ENCODE measurements at places on chromosomes 13 and 19.

- no peak for DNase-seq
These were observed 269.9 kb downstream of the DACH1 start for GRCh38 chr13:71597150-71597549.

DNA sequence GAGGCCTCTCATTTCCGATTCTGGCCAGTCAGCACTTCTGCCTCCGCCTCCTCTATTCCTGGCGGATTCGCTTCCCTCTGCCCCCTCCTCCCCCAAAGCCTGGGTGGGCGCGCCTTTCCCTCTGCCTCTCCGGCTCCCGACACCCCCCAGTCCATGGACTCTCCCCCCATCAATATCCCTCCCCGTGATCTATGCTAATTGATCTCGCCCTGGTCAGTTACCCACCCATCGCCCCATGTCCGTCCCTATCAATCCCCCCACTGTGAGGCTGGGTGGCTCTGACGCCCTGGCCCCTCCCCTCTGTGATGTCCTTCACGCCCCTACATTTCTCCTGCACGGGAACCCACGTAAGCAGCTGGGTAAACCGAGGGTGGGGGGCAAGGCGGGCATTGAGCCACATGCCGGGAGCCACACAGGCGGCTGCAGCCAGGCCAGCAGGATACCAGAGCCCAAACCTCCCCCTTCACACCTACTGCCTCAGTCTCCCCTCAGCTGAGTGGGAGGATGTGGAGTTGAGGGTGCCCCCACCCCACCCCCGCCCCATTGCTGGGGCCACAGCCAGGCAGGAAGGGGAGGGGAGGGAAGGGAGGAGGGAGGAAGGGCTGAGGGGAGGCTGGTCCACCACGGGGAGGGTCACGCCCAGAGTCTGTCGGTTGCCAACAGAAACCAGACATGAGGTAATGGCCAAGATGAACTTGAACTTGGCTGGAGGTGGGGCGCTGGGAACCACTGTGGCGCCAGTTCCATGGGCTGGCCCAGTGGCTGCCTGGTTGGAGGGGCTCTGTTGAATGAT is 21.0 kb downstream of the SMIM24 start:
- DNase-seq, result peak; percentile 88

DNA sequence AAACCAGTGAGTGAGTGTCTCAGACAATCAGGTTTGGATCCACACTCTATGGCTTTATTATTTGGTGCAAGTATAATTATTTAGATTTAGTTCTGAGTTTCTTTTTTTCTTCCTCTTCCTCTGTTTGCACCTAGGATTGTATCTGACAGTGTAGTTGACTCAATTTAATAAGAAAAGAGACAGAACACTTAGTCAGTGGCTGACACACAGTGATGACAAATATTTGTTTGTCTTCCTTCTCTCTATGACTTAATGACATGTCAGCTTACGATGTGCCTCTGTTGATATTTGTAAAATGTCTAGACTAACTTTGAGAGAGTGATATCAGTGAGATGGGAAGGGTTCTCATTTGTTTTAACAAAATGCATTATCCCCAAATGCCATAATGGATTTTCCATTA is 129.5 kb upstream of the SLC10A2 start:
- no peak for DNase-seq

- DNase-seq, result no peak
These were observed 45.8 kb upstream of the RCBTB2 start for GRCh38 chr13:48578516-48579164.
